ENCODE measurements at places on chromosomes 2 and 18.

GRCh38 chr18:55287149-55287806 lies 300.7 kb downstream of the TCF4 start:
- no peak for DNase-seq

- DNase-seq: no peak
Measured at GRCh38 chr2:129074298-129074920, 755.7 kb upstream of the HS6ST1 start.

- no peak for DNase-seq
Measured at GRCh38 chr18:4236940-4237663, 218.0 kb downstream of the DLGAP1 start.

DNA sequence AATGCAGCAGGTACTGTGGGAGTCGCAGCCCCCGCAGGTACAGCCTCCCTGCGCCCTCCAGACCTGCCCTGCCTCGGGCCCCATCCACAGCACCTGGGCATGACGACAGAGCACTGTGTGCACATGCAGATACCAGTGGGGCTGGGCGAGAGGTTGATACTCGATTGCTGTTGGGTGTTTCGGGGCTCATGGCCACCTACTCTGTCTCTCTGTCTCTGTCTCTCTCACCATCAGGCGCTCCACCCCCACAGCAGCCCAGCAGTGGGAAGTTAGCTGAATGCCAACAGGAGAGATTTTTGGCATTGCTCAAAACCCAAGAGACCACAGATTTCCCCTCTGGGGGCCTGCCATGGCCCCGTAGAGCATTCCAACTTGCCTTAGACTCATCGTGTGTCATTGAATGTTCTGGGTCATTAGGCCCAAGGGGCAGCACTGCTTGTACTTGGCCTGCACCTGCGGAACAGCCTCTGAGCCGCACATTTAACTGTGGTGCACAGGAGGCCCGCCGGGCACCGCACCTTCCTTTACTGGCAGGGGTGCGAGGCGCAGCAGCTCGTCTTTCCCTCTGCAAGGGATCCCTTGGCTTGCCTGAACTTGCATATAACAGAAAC lies 18.8 kb downstream of the KCNIP3 start:
- DNase-seq: no peak

GRCh38 chr2:109351164-109351756 lies 222.3 kb downstream of the SH3RF3 start:
- peak; percentile 58 for DNase-seq

DNA sequence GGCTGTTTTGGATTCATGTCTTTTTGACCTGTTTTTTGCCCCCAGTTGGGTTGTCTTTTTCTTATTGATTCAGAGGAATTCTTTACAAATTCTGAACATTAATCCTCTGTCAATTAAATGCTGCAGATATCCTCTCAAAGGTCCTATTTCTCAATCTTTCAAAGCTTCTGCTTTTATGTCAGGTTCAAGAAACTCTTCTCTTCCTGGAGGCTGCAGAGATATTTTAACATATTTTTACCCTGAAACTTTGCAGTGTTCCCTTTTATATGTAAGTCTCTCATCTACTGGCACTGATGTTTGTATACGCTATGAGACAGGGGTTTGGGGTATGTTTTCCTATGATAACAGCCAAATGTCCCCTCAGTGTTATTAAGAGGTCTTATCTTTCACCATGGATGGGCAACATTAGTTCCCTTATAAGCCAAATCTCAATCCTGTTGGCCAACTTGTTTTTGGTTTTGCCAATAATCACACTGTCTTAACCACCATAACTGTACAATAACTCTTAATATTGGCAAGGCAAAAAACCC lies 159.3 kb downstream of the HDAC4 start:
- DNase-seq: no peak

DNA sequence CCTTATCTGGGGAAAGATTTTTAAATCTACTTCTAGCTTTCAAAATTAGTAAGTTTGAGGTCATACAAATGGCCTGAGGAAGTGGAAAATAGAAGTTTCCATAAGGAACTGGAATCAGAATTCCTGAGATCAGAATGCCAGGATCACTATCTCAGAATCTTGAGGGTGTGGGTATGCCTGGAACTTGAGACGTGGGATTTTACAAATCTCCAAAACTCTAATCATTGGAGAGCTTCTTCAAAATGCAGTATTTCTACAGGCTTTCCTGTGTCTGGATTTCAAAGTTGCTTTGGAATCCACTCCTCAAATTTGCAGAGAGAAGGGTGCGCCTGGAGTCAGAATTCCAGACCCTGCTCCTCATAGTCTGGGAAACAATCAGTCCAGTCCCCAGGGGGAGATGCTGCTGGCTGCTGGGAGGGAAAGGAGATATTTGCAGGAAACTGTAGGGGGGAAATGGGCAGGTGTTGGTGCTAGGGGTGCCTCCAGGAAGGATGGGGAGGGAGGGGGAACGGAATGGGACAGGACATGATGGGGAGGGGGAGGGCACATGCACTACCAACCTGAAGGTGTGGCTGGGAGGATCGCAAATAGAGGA lies 31.0 kb upstream of the CATIP start:
- DNase-seq: no peak

- DNase-seq: no peak
Measured at GRCh38 chr2:168552450-168552856, 96.4 kb downstream of the CERS6 start.

- DNase-seq: no peak
Measured at GRCh38 chr2:170339322-170339721, 161.4 kb downstream of the MYO3B start.

DNA sequence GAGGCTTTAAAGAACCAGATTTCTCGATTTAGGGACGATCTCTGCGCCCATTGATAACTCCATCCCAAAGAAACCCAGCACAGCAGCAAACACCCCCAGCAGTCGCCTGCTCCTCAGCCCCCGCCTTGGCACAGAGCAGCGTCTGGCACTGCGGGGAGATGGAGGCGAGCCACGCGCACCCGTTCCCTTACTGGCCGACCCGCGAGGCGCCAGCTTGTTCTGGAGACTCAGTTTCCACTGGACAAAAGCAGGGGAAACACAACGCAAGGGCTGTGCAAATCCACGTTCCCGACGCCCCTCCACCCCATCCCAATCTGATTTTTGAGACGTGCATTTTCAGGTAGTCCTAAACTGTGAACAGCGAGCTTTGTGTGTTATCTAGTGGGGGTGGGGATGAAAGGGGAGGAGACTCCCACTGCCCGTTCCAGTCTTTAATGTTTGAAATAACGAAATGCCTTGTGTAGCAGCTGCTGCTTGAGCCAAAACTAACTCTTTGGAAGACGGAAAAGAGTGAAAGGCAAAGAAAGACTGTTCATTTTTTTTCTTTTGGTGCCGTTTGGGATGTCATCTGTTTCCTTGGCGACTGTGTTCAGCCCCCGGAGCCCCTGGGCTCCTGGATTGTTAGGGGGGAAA lies 143.2 kb downstream of the MEIS1 start:
- no peak for DNase-seq

GRCh38 chr2:202703091-202703490 lies 68.3 kb downstream of the FAM117B start:
- DNase-seq: no peak

DNA sequence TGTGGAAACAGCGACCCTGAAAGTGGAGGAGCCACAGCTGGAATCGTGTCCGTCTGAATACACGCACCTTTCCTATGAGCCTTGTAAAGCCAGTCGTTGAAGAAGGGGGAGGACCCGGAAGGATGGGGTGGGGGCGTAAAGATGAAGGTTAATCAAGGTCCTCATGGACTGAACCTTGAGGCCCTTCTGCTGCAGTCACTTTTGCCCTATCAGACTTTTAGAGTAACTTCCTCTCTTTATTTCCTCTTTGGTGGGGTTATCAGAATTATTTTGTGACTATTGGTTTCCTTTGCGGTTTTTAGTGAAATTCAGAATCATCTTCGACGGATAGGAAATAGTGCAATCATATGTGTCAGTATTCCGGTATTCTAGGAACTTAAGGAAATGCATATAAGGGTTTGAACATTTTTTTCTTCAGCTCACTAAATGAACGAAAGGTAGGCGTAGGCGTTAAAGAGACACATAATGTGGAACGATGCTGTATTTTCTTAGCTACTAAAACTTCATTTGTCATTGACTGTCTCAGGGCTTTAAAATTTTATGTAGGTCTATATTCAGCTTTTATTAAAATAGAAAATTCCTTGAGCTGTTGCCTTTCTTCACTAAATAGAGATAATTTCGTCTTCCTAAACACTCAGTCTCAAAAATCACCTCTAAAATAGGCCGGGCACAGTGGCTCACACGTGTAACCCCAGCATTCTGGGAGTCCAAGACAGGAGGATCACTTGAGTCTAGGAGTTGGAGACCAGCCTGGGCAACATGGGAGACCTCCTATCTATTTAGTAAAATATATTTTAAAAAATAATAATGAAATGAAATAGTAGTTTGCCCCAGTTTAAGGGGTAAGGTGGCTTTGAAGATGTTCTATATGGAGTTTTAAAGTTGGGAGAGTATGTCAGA lies 1.4 kb upstream of the YES1 start:
- no peak for DNase-seq

DNA sequence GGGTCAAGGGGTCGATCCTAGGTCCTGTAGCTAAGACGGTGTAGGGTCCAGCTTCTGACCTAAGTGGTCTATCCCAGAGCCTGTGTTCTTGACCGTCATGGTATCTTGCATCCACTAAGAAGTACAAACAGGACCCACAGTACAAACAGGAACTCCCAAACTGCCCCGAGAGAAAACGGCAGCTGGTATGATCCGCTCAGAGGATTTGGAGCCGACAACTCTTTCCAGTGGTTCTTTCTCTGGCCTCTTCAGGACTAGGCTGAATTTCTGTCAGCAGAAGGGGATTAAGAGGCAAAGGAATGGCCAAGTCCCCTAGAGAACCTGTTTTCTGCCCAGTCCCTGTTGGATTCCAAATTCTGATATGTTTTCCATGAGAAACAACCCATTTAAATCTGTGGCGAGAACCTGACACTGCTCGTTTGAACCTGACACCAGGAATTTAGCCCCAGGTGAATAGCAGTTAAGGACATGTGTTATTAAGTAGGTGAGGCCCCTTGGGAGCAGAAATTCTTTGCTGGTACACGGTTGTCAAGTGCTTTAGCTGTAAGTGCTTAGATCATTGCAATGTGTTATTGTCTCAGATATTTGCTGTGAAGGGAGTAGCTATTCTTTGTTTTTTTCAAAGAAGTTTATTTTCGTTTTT lies 50.5 kb upstream of the TXNDC2 start:
- no peak for DNase-seq

GRCh38 chr2:199751492-199752120 lies 99.4 kb downstream of the FTCDNL1 start:
- DNase-seq: no peak

DNA sequence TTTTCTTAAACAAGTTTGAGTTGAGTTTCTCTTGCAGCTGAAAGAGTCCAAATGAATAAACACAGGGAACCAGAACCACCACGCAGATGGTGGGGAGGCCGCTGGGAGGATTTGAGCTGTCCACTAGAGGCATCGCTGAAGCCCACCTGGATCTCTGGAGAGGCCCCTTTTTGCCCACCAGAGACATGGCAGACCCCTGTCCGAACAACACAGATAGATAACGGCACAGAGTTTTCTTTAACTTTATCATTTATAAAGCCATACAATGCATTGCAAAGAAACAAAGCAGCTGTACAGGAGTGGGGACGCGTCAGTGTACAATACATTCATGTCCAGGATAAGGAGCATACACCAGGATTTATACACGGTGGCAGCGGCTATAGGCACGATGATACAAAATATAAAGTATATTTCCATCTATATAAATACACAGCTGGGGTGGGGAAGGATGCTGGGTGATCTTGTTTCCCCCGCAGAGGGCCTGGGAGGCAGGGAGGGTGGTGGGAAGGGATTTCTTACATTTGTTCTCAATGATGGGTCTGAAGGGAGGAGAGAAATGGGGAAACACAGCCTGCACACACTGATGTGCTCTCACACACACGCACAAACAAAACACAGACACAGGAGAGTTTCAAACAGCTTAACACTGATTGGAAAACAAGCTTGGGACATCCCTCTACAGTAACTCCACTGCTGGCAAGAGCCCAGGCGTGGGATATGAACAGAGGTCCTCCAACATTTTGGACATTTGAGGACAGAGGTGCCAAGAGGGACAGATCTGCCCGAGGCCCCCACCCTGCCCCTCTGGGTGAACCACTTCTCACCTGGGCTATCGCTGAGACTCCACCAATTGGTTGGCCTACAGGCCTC lies 203.0 kb downstream of the TNS1 start:
- peak; percentile 68 for DNase-seq

- no peak for DNase-seq
Measured at GRCh38 chr18:9594823-9595596, 19.3 kb downstream of the PPP4R1 start.

DNA sequence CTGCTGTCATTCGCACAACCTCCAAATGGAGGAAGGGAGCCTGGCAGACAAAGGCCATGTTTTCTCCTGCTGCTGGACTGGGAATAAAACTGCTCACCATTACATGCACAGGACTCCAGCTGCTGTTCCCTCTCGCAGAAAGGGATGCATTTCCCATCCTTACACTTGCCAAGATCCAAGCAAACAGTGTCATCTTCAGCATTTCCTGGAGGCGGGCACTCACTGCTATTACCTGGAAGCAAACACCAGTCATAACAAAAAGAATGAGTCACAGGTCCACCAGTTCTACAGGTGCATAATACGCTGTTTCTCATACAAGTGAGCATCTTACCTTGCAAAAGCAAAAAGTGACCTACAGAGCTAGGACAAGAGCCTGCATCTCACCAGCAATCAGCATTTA lies 22.7 kb downstream of the IAH1 start:
- DNase-seq: no peak

GRCh38 chr2:42474765-42475454 lies 18.9 kb downstream of the KCNG3 start:
- no peak for DNase-seq

DNA sequence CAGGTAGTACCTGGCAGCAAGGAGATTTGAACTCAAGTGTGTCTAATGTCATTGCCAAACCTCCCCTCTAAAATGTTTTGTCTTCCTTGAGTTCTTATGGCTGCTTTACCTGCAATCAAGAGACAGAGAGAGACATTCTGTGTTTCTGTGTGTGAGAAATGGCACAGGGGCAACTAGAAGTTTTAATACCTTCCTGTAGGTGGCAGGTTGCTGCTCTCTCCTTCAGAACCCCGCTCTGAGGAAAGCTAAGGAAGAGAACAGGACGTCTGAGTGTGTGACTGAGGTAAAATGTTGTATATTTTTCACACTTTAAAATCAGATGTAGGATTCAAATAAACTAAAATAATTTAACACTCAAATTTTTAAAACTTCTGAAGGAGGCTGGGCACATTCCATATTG lies 19.2 kb downstream of the DTNA start:
- no peak for DNase-seq
